ENCODE measurements at places on chromosomes 3 and 15.

- no peak overlapping the region for H3K27ac ChIP-seq
- H3K4me3 ChIP-seq = no peak overlapping the region
- peaks cover 4% of the 10 kb centered on the region for H3K27me3 ChIP-seq
- DNase-seq = no peak
These were observed 13.4 kb upstream of the DGKG start for GRCh38 chr3:186375443-186375842.

- H3K27ac ChIP-seq = no peak overlapping the region
- no peak overlapping the region for H3K4me3 ChIP-seq
- no peaks in the 10 kb centered on the region for H3K4me1 ChIP-seq
- no peaks in the 10 kb centered on the region for H3K27me3 ChIP-seq
- H3K36me3 ChIP-seq = no peaks in the 10 kb centered on the region
These were observed 138.1 kb upstream of the DAZL start for GRCh38 chr3:16743276-16743675.

DNA sequence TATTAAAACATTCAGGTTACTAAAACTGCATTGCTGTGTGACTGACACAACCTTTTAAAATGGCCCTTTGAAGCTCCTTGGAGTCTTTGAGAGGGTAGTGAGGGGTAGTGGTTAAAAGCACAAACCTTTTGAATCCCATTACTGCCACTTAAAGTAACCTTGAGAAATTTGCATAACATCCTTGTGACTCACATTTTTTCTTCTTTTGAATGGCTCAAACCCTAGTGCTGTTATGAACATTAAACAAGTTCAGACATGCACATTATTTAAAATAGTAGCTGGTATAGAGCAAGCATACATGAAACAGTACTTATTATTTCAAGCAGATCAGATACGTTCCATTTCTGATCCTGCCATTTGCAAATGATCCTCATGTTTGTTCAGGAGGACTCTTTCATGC, 3.7 kb upstream of the CLDN1 start:
- H3K4me1 ChIP-seq = peaks cover 13% of the 10 kb centered on the region
- H3K4me3 ChIP-seq = no peak overlapping the region
- no peaks in the 10 kb centered on the region for H3K27me3 ChIP-seq
- H3K36me3 ChIP-seq = no peaks in the 10 kb centered on the region
- no peak for DNase-seq
- H3K27ac ChIP-seq = no peak overlapping the region

DNA sequence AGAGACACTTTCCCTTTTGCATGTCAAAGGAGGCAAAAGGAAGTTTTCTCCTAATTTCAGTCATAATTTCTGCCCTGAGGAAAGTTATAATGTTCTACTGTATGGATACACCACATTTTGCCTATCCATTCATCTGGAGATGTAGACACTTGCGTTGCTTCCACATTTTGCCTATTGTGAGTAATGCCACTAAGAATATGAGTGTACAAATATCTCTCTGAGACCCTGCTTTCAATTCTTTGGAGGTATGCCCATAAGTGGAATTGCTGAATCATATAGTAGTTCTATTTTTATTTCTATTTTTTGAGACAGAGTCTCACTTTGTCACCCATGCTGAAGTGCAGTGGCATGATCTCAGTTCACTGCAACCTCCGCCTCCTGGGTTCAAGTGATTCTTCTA, 3.6 kb upstream of the CD276 start:
- H3K36me3 ChIP-seq = no peaks in the 10 kb centered on the region
- no peaks in the 10 kb centered on the region for H3K27me3 ChIP-seq
- H3K27ac ChIP-seq = no peak overlapping the region
- peaks cover under 1% of the 10 kb centered on the region for H3K4me1 ChIP-seq
- no peak overlapping the region for H3K4me3 ChIP-seq

DNA sequence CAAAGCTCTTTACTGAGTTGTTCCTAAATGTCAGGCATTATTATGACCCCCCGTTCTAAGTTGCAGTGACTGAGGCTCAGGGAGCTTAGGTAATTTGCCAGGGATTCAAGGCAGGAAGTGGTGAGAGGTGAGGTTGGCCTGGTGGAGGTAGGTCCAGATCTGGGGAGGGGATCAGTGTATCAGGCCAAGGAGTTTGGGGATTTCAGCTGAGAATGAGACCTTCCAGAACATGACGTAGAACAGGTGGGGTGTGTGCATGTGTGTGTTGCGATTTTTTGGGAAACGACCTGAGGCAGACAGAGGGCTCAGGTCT, 41.1 kb upstream of the MRPS22 start:
- H3K27ac ChIP-seq = no peak overlapping the region
- H3K4me1 ChIP-seq = no peaks in the 10 kb centered on the region
- no peak overlapping the region for H3K4me3 ChIP-seq
- no peak for DNase-seq

GRCh38 chr3:132079147-132079546, 44.3 kb upstream of the CPNE4 start:
- no peak overlapping the region for H3K4me3 ChIP-seq
- no peak for DNase-seq
- H3K36me3 ChIP-seq = no peaks in the 10 kb centered on the region
- no peaks in the 10 kb centered on the region for H3K27me3 ChIP-seq
- H3K27ac ChIP-seq = no peak overlapping the region
